RCC 7860 (cell line): ENCODE measurements at places on chromosomes 4 and X.

- DNase-seq = no peak
Measured at GRCh38 chr4:176422001-176422400, 102.2 kb downstream of the SPCS3 start.

- no peak for DNase-seq
Measured at GRCh38 chr4:76740192-76740591, 157.8 kb downstream of the SOWAHB start.

DNA sequence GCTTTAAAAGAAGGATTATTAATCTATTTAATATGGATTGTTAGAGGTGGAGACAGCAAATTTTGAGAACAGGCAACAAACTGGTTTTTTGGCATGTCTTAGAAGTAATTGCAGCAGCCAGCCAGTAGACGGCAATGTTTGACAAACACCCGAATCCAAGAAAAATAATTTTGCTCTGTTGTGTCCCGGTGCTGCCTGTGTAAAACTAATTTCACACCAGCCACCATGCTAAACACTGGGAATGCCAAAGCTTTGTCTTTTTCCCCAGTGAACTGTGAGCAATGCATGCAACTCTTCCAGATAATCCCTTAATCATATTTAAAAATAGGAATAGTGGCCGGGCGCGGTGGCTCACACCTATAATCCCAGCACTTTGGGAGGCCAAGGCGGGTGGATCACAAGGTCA, 25.9 kb downstream of the SMIM31 start:
- no peak for DNase-seq

DNA sequence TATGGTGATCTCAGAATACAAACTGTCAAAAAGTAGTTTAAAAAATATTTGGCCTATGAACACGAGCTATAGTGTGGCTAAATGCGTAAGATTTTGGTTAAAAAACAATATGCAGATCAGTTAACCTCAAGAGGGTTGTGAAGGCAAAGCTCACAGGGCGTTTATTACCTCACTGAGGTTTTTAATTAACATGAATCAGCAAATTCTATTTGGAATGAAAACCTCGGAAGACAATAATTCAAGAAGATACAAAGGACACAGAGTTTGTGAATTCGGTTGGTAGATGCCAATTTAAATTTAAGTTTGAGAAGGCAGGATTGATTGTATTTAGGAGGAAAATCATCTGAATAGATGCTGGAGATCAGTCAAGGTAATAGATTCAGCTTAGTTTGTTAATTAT, 1434.6 kb downstream of the C4orf33 start:
- DNase-seq = no peak

GRCh38 chr4:157667836-157668235, 447.3 kb downstream of the GRIA2 start:
- DNase-seq = no peak

- DNase-seq = no peak
Measured at GRCh38 chr4:26044524-26044923, 130.5 kb downstream of the SMIM20 start.

GRCh38 chrX:32495855-32496254, 715.5 kb downstream of the DMD start:
- DNase-seq = no peak

- DNase-seq = no peak
Measured at GRCh38 chr4:55013431-55013955, 111.9 kb downstream of the KDR start.

- no peak for DNase-seq
Measured at GRCh38 chrX:136880003-136880451, 498 bp downstream of the RBMX start.

DNA sequence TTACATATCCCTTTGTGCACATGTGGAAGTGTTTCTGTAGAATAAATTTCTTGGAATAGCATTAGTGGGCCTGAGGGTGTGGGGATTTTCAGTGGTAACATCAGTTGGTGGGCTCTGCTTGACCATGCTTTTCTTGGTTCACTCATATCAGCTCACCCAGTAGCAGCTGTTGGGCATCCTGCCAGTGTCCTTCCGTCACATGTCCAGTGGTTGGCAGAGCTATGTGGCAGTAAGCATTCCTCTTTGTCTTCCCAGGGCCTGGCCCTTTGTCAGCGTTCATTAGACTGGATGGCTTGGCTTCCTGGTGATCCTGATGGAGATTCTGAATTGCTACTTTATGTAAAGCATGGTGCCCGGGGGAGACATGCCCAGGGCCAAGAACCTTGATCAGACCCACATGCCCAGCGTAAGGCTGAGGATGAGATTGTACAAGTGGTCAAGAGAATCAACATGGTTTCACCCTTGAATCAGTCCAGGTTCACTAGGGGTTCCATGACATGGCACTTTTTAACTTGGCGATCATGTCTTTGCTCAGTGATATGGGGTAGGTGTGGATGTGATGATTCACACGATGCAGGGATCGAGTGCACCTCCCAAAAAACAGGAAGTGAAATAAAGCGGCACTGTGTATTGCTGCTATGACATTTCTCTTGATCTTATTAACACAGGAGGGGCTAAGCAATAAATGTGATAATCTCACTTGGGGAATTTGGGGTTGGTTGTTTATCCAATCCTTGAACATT, 72.1 kb upstream of the IGFBP7 start:
- no peak for DNase-seq

DNA sequence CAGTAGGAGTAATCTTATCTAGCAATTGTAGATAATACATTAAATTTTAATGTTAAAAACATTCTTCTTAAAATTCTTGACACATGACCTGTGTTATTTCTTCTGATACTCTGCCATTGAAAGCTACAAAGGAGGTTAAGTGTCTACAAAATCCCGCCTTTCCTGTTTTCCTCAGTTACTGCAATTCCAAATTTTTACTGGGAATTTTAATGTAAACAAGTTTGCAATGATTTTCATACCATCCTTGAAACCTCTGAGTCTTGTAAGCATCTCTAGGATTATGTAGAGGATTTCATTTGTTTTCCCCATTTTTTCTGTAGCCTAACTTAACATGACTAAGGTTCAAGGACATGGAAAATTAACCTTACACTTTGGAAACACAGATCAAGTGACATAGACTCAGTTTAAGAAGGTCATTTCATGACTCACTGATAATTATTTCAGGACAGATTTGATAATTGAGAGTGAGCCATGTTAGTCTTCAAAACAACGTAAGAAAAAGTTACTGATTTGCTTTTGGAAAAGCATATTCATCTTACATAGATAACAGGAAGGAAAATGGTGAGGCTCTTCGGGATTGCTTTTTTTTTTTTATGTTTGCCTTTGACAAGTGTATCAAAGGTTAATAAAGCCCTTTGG, 39.6 kb upstream of the PDLIM5 start:
- DNase-seq = no peak

DNA sequence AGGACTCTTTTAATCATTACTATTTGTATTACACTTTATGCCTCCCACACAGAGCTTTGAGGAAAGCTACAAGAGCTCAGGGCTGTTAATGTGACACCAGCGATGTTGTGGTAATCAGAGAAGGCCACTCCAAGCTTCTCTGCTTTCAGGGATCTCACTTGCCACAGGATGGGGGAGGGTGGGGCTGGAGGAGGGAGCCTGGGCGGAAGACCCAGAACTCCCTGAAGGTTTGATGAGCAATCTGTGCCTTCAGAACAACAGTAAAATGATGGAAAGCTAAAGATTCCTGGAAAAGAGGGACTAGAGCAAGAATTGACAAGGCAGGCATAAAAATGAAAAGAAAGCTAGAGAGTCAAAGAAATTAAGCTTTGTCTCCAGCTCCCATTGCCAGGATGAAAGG, 75.6 kb downstream of the MAML3 start:
- no peak for DNase-seq

GRCh38 chr4:26088433-26088928, 174.5 kb downstream of the SMIM20 start:
- peak; percentile 47 for DNase-seq

DNA sequence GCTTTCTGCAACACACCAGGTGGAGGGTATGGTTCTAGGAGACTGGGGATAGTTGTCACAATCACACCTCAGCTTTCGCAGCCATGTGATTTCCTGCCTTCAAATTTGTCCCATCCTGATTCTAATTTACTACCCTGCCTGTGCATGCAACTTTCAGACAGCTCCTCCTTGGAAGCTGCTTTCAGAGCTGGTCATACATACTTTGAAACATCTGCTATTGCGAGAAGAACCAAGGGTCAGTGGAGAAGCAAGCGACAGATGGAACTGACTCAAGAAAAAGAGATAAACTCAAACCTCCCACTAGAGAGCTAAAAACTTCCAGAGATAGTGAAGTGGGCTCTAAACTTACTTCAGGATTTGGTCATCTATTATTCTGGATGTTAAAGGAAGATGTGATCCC, 381.7 kb upstream of the FGF13 start:
- DNase-seq = no peak

DNA sequence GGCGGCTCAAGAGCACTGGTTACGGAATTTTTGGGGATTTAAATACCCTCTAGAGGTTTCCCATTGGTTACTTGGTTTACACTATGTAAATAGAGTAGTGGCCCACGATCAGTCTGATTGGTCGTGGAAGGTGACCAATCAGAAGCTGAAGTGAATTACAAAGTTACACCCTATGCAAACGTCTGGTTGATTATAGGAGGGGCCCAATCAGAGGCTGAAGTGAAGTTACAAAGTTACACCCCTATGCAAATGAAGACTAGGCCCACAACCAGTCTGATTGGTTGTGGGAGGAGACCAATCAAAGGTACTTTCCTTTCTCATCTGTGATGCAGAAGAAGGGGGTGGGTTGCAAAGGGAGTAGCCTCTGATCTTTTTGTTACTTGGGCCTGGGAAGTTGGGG, 45.1 kb upstream of the HSD17B10 start:
- DNase-seq = no peak

- DNase-seq = no peak
Measured at GRCh38 chr4:45349859-45350258, 623.5 kb upstream of the GNPDA2 start.

DNA sequence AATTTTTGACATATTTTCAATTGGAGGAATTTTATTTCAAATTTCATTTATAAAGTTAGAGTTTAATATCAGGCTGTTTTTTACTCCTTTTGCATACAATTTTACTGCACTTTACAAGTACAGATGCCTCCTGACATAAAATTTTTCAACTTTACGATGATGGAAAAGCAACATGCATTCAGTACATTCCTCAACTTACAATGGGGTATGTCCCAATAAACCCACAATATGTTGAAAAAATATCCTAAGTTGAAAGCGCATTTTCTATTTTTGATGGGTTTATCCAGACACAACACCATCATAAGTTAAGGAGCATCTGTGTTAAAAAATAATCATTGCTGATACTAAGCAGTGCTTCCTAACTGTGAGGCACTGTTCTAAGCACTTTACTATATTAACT, 4.3 kb downstream of the KLHL5 start:
- DNase-seq = no peak
